ENCODE measurements at places on chromosomes 5 and 9.

DNA sequence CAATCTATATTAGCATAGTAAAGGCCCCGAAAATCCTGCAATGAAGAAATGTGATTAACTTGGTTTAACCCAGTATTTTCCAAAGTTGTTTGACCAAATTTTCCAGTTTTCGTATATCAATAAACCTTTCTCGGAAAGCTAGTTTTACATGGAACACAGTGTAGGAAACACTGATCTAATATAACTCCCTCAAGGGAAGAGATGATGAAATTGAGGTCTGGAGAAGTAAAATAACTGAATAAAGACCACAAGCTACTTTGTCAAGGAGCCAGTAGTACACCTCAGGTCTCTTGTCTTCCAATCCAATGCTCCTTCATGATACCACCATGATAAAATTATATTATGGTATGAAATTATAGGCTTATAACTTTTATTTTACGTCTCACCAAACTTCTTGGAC lies 118.1 kb upstream of the TARS1 start:
- DNase-seq, result no peak

- no peak for DNase-seq
Observed at GRCh38 chr9:557601-558201, 283.8 kb upstream of the DMRT1 start.

DNA sequence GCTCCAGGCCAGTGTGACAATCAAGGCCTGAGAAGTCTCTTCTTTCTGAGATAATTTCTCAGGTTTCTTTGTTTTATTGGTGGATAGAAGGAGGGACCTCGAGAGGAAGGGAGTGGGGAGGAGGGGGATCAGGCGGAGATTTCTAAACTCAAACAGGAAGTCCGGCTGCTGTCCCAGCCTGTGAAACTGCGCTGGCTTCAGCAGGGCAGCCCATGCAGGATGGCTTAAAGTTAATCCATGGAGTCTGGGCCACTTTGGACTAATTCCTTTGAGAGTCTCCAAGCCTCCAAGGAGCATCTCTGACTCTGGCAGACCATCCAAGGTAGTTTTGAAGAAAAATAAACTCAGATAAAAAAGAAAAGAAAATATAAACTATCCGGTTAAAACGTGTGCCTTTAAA lies 378.5 kb downstream of the MLLT3 start:
- no peak for DNase-seq

DNA sequence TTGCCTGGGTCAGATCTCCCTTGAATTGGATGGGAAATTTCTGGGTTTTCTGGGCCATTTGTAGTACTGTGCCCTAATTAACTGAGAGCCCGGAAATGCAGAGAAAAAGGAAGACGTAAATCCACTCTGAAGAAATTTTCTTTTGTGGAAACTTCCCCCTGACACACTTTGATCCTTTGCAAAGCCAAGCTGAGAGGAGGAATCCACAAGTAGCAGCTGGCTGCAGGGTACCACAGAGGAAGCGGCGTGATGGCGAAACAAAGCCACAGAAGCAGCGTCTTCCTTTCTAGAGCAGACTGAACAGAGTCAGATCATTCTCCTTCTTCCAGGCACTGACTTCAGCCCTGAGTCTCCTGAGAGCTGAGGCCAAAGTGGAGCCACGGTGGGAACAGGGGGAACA lies 47.1 kb upstream of the ZNF354A start:
- no peak for DNase-seq

- no peak for DNase-seq
Observed at GRCh38 chr9:114676901-114677300, 5.1 kb downstream of the TEX48 start.

DNA sequence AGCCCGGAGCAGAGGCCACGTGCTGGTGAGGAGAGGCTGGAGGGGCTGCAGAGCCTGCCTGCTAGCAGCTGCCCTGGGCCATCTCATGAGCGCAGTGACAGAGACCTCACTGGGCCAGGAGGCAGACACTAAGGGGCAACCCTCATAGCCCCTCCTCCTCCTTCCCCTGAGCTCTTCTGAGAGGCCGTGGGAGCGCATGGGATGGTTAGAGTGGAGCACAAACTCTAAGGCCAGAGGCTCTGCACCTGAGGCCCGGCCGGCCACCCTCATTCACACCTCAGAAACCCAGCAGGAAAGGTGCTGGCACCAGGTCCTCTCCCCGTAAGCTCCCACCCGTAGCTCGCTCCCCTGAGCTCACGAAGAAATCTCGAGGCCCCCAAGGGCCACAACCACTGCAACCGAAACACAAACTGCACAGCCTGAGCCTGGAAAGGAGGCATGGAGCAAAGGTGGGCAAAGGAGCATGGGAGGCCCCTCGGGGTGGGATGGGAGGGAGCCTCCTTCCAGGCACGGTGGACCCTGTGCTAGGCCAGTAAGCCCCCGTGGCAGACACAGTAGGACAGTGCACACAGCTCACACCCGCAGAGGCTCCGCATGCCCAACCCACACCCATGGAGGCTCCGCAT lies 17.7 kb downstream of the CAMSAP1 start:
- no peak for DNase-seq
